ENCODE measurements at places on chromosomes 7 and 10.

DNA sequence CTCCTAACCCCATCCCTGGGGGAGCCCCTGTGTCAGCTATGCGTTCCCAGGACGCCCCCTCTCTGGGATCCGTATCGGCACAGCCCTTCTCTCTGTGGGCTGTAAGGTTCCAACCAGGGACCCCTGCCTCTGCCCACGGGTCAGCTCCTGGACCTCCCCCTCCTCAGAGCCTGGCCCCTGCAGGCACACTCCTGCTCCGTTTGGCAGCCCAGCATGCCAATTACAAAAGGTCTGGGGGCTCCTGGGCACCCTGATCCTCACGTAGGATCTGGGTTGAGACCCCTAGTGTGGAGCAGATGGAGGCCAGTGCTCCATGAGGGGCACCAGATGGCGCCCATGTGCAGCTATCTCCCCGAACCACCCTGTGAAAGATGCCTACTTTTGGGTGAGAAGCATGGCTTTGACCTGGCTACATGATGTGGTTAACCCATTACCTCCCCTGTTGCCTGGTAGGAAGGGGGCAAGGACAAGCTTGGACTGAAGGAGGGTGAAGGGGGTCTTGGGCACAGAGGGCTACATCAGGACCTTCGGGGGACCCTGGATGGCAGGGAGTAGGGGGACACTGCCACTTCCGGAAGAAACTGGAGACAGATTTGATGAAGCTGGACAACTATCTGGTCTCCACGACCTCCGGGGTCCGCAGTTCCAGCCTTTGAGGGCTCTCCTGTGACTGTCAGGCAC, 9.0 kb downstream of the TACR2 start:
- DNase-seq = no peak

DNA sequence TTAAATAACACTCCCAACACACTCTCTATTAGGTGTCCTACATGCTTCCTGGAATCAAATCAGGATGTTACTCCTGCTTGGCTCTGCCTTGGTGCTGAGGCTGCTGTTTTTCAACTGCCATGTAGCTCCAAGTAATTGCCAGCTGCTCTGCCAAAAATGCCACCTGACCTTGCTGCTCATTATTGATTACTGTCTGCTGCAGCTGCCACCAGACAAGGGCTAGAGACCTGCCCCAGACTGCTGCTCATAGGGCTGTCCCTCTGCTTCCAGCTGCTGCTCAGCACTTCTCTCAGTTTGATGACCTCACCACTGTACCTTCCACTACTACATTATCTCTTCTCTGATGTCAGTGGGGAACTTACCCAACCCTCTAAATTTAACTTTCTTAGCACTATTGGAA, 102.5 kb downstream of the PCLO start:
- DNase-seq = no peak

DNA sequence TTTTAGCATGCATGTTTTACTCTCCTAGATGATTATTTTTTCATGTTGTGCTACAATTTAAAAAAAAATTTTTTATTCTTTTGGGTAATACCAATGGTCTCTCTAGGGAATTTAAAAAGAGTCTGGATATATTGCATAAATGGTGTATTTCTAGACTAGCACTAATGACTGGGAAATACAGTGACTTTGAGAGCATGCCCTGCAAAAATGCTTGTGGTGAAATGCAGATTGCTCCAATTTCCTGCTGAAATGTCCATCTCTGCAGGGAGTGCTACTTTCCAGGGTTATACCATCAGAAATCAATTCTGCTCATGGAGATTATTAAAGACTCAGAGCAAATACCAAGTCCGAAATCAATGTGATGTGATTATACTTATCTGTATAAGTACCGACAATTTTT, 186.1 kb downstream of the PRKG1 start:
- DNase-seq = no peak

DNA sequence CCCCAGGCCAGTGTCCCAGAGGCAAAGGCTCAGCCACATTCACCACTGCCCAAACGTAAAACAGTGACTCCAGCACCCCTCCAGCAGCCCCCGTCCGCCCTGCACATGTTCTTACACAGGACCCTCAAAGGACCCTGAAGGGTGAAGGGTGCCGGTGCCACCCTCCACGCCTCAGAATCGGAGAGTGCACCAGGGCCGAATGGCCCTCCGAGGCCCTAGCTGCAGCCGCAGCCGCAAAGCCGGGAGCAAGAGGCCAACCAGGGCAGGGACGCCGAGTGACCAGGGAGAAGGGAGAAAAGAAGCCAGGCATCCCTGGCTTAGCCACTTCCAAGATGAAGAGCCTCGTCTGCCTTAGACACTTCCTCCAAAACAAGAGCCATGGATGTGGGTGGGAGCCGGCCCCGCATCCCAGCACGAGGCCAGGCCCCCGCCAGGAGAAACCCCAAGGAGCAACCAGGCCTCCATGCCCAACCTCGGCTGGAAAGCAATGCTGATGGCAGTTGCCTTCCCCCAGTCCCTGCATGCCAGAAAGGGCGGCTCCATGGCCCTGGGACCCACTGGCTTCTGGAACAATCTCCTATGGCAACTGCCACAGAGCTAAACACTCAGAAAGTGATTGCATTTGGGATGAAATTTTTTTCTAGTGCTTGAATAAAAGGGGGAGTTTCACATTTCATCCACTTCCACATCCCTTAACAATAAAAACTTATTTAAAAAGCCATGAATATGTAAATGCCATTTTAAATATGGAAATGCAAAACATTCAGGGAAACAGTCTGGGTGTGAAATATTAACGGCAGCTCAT, 92.3 kb downstream of the MAD1L1 start:
- DNase-seq = no peak

DNA sequence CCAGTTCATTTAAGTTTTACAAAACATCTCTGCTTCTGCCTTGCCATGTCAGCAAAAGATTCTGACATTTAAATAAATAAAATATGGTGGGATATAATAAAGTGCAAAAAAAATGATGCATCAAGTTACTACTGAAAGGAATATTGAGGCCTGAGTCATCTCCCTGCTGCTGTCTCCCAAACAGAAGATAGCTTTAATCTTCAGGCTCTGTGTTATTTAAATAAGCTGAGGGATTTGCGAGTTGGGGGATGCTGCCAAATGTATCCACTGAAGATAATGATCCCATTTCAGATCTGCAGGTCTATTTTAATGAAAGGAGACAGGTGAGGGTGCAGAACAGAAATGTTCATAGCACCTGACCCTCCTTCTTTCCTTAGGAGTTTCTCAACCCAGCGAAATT, 720.8 kb downstream of the AUTS2 start:
- no peak for DNase-seq

- no peak for DNase-seq
Measured at GRCh38 chr10:116880716-116881482, 31.6 kb downstream of the ENO4 start.
